ENCODE measurements at places on chromosomes 5 and 9. TPM values are rescaled to one million over a fixed set of nuclear protein-coding genes. Genes with fewer than 3 reads are reported as not detected.

FRRS1L gene
- 0.15 TPM for total RNA-seq

PRRX2 gene
- total RNA-seq = 5.2 TPM

DIRAS2 gene
- total RNA-seq = not detected

PTPRD gene
- 0.13 TPM for total RNA-seq

BAG1 gene
- 148 TPM for total RNA-seq

ACSL6 gene
- total RNA-seq = not detected

LIFR gene
- 7.5 TPM for total RNA-seq

CLTB gene
- 96.7 TPM for total RNA-seq

PTPN3 gene
- 13.5 TPM for total RNA-seq

GAPT gene
- total RNA-seq = not detected

ZNF366 gene
- not detected for total RNA-seq

ARL14EPL gene
- not detected for total RNA-seq

SPAG8 gene
- total RNA-seq = 0.24 TPM

GCNT4 gene
- total RNA-seq = 0.58 TPM

GRM6 gene
- total RNA-seq = not detected

DMRTA1 gene
- total RNA-seq = 1.1 TPM

CDX1 gene
- not detected for total RNA-seq

BSPRY gene
- not detected for total RNA-seq

GIN1 gene
- 4.6 TPM for total RNA-seq

CER1 gene
- not detected for total RNA-seq

FRMPD1 gene
- 0.02 TPM for total RNA-seq

RLN2 gene
- 0.19 TPM for total RNA-seq

OTULINL gene
- total RNA-seq = 6.1 TPM

ADAMTS16 gene
- total RNA-seq = 1.8 TPM

PCDHGB3 gene
- total RNA-seq = 0.19 TPM

INSL6 gene
- total RNA-seq = not detected

CARD6 gene
- total RNA-seq = 4.5 TPM

ITK gene
- 0.09 TPM for total RNA-seq

FAM163B gene
- total RNA-seq = not detected

SLC35A4 gene
- total RNA-seq = 80.6 TPM

TMEM252 gene
- not detected for total RNA-seq

NSMF gene
- 41.4 TPM for total RNA-seq

BAAT gene
- 0.48 TPM for total RNA-seq

KCNN2 gene
- 0.15 TPM for total RNA-seq

B4GALT7 gene
- 19.6 TPM for total RNA-seq

TRPM3 gene
- not detected for total RNA-seq

SPEF2 gene
- total RNA-seq = 1.3 TPM

FKTN gene
- 6.8 TPM for total RNA-seq

ELOVL7 gene
- total RNA-seq = 15.6 TPM

ZFP2 gene
- 0.05 TPM for total RNA-seq

DMRT3 gene
- total RNA-seq = not detected

SCGB3A2 gene
- total RNA-seq = not detected

PCDHAC1 gene
- total RNA-seq = 1.4 TPM

TAF11L10 gene
- total RNA-seq = not detected

ARID3C gene
- total RNA-seq = 0.10 TPM

SMIM33 gene
- not detected for total RNA-seq

OGN gene
- total RNA-seq = not detected

GRXCR2 gene
- total RNA-seq = not detected

PLAC8L1 gene
- total RNA-seq = 0.49 TPM

HRCT1 gene
- total RNA-seq = 0.14 TPM

ARHGEF37 gene
- total RNA-seq = 1.3 TPM

CCL28 gene
- 0.31 TPM for total RNA-seq

LCN12 gene
- total RNA-seq = 1.9 TPM

RORB gene
- total RNA-seq = not detected

GDNF gene
- not detected for total RNA-seq

All from A549 treated with DMSO at 1 μM for 4 hours (cell line).